ENCODE measurements at places on chromosomes 6 and 20.
A peak's percentile ranks its signal among the peaks of the same experiment; 100 is the strongest.

DNA sequence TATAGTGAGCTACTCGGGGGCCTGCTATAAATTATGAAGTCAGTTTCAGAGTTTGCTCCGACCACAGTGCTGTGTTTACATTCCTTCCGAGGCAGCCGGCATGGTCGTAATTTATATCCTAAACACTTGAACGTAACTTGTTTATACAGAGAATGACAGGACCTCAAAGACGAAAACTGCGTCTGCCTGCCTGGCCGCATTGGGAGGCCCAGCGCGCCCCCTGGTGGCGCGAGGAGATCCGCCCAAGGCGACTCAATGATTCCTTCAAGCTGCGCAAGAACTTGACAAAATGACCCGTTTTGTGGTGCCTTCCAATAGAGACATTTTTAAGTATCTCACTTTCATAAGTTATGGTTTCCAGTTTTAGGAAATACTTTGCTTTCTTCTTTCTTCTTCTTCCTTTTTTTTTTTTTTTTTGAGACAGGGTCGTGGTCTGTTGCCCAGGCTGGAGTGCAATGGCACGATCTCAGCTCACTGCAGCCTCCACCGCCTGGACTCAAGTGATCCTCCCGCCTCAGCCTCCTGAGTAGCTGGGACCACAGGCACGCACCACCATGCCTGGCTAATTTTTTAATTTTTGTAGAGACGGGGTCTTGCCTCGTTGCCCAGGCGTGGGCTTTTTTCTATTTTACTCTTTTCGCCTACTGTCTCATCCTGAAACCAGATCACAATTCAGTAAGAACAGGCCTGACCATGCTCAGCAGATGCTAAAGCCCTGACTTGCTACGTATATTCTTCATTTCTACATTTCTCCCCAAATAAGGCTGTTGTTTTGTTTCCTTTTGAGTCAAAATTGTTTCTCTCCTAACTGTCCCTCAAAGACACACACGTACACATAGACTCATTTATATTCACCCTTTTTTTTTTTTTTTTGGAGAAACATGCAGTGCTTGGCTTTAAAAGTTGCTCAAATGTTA, 7.8 kb downstream of the FOXF2 start:
- peak; percentile 61 for DNase-seq

DNA sequence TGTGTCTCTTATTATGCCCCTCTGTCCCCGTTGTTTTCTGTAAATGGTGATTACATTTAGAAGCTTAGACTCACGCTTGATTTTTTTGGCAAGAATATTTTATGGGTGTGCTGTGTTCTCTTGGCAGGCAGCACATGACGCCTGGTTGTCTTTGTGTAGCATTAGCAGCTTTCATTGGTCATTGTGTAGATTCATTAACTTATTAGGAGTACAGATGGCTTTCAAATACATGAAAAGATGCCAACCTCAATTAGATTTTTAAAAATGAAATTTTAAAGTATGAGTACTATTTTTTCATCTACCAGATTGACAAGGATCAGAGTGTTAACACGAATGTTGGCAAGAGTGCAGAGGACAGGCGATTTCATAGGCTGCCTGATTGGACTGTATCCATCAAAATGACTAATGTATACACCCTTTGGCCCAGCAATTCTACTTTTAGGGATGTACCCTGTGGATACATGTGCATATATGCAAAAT, 15.2 kb downstream of the COX4I2 start:
- no peak for DNase-seq

DNA sequence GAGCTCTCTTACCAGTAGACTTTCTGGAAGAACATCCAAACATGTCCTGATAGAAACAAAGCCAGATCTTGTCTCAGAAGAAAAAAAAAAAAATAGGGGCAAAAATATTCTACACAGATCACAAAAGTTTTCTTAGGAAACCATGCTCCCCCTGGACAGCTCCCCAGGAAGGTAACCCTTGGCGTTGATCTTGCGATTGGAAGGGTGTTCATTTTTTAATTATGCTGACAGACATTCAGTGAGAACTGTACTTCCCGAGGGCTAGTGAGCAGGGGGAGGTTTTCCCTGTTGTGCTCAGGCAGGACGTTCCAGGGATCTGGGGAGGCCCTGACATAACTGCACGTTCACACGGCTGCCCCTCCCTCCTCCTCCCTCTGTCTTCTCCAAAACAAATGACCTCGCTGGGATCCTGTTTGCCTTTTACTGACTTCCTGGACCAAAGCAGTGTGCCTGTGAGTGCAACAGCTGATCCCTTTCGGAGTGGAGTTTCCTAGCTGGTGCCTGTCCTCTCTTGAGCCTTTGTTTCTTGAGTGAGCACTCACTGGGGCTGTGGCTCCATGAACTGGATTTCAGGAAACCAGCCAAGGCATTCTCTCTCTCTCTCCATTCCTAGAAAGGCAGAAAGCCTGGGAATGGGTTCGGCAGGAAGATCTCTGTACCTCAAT, 46.7 kb downstream of the MARCKS start:
- DNase-seq = no peak

DNA sequence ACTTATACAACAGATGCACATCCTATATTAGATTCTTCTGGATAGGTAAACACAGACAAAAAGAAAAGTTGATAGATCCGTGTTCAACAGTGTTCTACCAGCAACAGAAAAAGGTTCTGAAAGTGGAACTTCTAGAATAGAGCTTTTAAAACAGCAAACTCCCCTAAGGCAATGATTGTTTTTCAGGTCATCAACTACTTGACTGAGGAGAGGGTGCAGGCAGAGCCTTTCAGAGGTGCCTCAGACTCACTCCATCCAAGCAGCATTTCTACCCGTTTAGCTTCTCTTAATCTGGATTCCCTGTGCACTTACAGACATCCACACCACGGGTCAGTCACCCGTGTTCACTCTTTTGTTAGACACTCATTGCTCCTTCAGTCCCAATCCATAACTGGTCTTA, 28.9 kb downstream of the FYN start:
- DNase-seq = no peak

- no peak for DNase-seq
Measured at GRCh38 chr6:77205936-77206335, 257.4 kb downstream of the HTR1B start.

DNA sequence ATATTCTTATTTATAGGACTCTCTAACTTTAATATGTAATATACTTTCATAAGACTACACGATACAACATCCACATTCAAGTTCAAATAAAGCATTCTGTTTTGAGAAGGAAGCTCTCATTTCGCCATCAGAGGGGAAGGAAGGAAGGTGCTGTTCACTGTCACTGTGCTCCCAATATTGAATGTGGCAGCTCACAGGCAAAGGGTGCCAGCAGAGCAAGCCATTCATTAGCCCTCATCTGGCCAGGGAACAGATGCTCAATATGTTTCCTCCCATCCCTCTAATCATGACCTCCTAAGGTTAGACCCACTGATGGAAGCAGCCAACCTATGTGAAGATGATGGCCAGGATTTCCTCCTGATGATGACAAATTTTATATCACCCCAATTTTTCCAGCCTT, 154.4 kb downstream of the DST start:
- no peak for DNase-seq

DNA sequence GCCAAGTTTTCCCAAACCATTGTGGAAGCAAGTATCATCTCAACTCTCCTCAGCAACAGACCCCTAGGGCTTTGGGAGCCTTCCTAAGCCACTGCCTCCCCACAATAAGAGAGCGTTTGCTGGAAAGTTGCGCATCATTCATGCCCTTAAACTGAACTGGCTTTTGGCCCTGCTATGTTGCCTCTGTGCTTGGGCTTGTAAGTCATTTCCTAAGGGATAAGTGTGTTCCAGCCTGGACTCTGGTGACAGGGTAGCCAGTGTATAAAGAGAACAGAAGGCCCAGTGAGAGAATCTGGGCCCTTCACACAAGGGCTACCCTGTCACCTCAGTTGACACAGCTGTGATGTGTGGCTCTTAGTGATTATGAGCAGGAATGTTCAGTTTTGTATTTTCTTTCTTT, 77.8 kb downstream of the COL9A1 start:
- DNase-seq = no peak

DNA sequence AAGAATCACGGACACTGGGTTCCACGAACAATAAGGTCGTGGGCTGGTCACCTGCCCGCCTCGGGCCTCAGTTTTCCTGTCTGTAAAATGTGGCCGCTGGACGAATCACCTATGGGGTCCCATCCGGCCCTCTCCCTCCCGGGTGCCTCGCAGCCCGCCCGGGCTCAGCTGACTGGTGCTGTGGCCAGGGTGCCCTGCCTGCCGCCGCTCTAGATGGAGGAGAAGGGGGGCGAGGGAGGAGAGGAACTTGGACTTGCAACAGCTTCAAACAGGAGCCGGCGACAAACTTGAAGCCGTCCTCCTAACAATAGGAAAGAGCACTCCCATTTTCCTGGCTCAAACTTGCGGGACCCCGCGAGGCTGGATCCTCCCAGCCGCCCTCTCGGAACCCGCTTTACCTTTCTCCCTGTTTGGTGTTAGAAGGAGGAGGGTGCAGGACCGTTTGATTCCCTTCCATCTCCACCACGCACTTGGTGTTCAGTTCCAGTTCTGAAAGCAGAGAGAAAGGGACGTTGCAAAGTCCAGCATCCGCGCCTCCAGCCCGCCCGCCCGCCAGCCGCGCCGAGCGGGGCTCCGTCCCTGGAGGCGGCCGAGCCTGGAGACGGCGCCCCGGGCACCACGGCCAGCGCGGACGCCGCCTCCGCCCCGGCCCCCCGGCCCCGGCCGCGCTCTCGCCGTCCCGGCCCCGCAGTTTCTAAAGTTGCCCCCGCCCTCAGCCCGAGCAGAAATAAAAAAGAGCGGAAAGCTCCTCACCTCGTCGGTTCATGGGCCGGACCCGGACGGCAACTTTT, 584 bp downstream of the KIF13A start:
- DNase-seq = no peak

Measured in activated T-cell treated with anti-CD3 and anti-CD28 coated beads for 4 hours (primary cell).